ENCODE measurements at places on chromosomes 1 and 21.
A peak's percentile ranks its signal among the peaks of the same experiment; 100 is the strongest.

- DNase-seq = peak; percentile 33
Observed at GRCh38 chr1:192474080-192474683, 101.4 kb upstream of the RGS1 start.

DNA sequence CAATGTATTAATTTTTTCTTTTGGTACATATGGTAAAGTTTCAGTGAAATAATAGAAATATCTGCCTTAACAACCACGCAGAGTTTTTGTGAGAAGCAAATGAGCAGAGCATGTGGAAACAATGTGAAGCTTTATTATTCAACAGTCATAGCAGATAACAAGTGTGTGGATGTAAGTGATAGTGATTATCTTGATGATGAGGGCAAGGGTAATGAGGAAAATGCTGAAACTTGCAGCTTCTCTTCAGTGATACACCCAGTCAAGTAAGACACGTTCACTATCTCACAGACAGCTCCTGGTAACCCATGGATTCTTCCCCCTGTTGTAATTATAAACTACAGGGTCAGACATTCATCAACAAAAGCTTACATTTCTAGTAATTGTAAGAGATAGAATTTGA lies 14.6 kb upstream of the OR2L5 start:
- DNase-seq = no peak

- no peak for DNase-seq
Observed at GRCh38 chr1:7590426-7590790, 180.7 kb upstream of the VAMP3 start.

- DNase-seq = no peak
Observed at GRCh38 chr1:100536031-100536430, 1.9 kb upstream of the GPR88 start.

GRCh38 chr1:158102881-158103674 lies 77.6 kb upstream of the CD1D start:
- no peak for DNase-seq

GRCh38 chr21:29163341-29164115 lies 33.1 kb downstream of the MAP3K7CL start:
- no peak for DNase-seq

DNA sequence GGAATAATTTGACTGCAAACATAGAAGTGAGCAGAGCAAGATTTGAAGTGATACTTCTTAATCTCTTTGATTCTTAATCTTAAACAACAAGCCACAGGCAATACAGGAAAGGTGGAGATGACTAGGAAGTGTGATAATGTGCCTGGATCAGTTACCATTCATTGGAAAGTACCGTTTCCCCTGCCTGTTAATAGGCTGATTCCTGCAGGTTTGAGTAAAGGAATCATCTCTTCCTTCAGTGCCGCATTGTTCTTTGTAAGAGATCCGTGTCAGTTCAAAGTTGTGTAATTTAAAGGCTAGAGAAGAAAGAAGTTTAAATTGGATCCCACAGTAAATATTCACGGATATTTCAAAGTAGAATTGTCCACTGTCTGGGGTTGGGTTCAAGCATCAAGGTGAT lies 43.5 kb upstream of the BCL10 start:
- no peak for DNase-seq

GRCh38 chr1:9052272-9053049 lies 17.0 kb downstream of the SLC2A5 start:
- DNase-seq = no peak

DNA sequence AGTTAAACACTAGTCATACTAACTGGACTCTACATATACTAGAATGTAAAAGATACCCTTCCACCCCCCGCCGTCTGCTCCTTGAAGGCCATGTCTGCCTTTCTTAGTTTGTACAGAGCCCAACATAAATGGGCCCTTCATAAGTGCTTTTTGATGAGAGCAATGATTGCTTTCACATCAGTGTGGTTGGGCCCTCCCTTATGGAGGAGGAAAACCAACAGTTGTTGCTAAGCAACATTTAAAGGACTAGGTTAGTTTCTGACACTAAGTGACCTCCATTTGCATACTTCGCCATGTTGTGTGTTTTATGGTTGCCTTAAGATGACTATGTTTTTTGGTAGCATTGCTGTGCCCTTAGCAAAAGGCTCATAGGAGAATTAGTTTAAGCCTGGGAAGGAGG lies 182.0 kb upstream of the SGIP1 start:
- no peak for DNase-seq

DNA sequence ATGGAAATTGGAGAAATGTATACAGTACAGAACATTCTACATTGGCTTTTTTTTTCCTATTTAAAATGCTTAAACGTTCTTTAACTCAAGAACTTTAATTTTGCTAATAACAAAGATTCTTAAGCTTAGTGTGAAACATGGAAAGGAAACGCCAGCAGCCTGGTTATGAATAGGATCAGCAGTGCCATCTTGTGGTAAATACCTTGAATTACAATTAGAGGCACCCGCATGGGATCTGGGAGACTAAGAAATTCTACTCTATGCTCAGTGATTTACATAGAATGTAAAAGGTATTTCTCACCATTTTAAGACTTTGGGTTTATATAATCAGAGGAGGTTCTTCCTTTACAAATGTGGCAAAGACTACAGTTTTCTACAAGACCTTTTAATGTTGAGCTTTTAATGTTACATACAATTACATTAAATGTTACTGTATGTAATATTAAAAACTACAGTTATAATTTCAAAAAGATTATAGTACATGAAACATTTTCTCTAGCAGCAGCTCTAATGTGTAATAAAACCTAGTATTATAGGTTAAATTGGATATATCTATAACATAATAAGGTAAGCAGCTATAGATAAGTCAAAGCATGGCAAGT lies 32.1 kb upstream of the APOBEC4 start:
- DNase-seq = no peak

GRCh38 chr1:179812501-179813292 lies 64.9 kb downstream of the TOR1AIP2 start:
- DNase-seq = no peak

- no peak for DNase-seq
Observed at GRCh38 chr1:206808615-206809014, 36.3 kb upstream of the IL10 start.

- no peak for DNase-seq
Observed at GRCh38 chr1:114355240-114355639, 155.8 kb downstream of the TRIM33 start.

GRCh38 chr1:178011465-178011828 lies 41.6 kb upstream of the SEC16B start:
- DNase-seq = no peak

GRCh38 chr1:215276582-215276981 lies 194.0 kb downstream of the KCNK2 start:
- DNase-seq = no peak

DNA sequence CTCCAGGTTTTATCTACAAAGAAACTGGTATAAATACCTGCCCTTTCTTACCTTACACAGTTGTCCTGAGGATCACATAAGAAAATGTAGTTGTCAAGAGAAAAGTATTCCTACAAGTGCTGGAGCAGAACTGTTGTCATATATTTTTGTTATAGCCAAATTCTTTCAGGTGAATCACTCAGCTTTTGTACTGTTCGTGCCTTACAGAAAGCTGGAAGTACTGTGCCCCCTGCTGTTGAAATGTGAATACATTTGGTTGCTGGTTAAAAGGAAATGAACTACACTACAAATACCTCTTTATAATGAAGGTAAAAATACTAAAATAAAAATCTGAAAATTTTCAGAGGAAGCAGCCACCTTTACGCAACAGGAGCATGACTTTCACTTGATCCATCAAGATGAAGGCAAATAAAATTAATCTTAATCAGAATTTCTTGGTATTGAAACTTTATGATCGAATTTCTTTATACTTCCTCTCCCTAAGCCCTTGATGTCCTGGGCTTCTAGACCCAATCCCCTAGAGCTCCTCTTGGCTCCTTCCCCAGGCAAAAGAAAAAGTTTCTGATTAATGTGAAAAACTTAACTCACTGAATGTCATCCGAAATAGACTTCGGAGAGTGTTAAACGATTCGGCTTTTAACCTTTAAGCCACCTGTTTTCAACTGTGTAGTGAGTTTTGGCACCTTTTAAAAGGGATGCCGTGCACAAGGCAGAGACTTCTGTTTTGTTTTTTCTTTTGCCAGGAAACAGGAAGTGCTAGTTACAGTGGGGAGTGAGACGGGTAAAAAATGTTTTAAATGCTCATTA lies 12.5 kb downstream of the CHML start:
- DNase-seq = no peak

- no peak for DNase-seq
Observed at GRCh38 chr1:229509576-229509975, 1.4 kb upstream of the NUP133 start.

GRCh38 chr1:59124166-59124565 lies 172.7 kb upstream of the FGGY start:
- no peak for DNase-seq

- DNase-seq = no peak
Observed at GRCh38 chr21:42384989-42385388, 10.9 kb downstream of the TMPRSS3 start.

DNA sequence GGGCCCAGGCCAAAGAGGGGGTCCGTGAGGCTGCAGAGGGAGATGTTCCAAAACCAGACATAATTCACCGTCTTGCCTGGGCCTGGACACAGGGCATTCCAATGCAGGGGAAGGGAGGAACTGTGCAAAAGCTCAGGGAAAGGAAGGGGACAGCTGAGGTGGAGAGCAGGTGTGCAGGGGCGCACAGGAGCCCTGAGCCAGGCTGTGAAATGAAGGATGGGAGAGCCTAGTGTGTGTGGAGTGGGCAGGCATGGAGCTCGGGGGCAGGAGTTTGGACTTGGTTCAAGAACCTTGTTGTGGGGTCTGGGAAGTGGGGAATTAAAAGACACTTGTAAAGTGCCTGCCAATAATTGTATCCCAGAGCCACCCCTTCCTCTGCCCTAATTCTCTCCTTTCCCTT lies 2.3 kb downstream of the TNNI1 start:
- DNase-seq = no peak

GRCh38 chr1:228884615-228885566 lies 149.6 kb downstream of the RHOU start:
- DNase-seq = no peak

GRCh38 chr1:114139540-114139939 lies 14.1 kb downstream of the SYT6 start:
- no peak for DNase-seq

GRCh38 chr1:105556266-105556665 lies 1500.2 kb upstream of the PRMT6 start:
- no peak for DNase-seq

- no peak for DNase-seq
Observed at GRCh38 chr1:50251702-50252101, 143.0 kb downstream of the ELAVL4 start.

DNA sequence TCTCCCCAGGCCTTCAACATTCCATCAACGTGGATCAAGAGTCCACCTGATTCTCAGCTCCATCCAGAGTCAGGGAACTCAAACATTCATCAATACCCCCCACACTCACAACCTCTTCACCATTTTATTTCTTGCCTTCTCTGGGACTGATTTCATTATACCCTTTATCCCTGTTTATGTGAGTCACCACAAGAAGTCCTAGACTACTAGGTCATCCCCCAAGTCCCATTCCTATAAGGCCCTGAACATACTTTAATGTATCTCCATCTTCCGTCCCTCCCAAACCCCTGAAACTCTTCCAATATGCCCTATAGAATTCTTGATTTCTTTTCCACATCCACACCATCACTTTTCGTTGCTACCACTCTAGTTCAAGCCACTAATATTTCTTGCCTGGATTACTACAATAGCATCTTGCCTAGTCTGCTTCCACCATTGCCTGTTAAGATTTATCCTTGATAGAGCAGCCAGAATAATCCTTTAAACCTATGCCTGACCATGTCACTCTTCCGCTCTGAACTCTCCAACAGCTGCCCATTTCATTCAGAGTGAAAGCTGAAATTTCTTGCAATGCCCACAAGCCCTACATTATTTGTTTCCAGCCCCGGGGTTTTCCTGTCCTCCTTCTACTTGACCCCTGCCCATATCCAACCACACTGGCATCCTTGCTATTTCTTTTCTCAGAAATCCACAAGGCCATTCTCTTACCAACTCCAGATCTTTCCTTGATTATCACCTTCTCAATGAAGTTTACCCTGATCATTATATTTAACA lies 9.4 kb upstream of the SAMD13 start:
- DNase-seq = no peak

- no peak for DNase-seq
Observed at GRCh38 chr21:24628046-24628445, 979.2 kb downstream of the MRPL39 start.

DNA sequence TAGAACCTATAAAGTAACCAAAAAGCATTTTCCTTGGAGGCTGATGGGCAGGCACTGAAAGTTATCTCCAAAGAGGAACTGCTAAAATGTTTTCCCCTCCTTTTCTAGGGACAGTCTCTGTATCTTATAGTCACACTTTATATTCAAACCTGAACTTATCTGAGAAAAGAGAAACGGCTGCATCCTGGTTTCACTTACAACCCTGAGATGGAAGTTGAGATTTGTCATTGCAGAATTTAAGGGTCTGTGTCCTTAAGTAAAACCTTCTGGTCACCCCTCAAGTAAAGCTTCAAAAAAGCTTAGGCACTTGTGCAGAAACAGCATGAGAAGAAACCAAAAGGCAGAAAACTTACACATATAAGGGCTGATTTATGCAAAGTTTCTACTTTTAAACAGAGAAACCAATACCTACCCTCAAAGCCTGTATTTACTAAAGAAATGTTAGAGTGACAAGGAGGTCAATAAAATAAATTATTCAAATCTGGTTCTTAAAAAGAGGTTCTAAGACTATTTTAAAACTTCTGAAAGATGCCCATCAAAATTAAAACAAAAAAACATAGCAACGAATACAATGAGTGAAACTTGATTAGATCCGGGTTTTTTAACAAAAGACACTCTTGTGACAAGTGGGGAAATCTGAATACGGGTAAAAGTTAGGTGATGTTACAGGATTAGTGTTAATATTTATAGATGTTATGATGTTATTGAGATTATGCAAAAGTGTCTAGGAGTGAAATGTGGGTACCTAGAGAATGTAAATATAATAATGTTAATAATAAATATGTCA lies 9.9 kb downstream of the CD58 start:
- no peak for DNase-seq

DNA sequence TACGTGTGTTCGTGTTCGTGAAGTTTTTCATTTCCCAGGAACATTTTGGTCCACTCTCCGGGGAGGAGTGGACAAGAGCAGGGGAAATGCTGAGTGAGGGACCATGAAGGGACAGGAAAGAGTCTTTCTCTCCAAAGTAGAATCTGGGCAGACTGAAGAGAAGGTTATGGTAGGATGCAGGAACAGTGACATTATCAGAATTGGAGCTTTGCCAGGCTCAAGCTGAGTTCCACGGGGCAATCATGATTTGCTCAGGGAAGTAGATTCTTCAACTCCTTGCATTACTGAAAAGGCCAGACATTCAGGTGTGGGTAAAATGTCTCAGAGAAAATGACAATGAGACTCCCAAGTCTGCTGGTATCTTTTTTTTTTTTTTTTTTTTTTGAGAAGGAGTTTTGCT lies 16.6 kb downstream of the ATP1A4 start:
- no peak for DNase-seq

All from neural crest cell (in vitro differentiated cells).